ENCODE measurements at places on chromosomes 16 and 17. TPM values are rescaled to one million over a fixed set of nuclear protein-coding genes. Genes with fewer than 3 reads are reported as not detected.

The OR2C1 gene
- not detected for total RNA-seq

The BCL6B gene
- total RNA-seq = 0.17 TPM

The NRN1L gene
- 2.6 TPM for total RNA-seq

The GAST gene
- not detected for total RNA-seq

The AANAT gene
- total RNA-seq = not detected

The C17orf78 gene
- not detected for total RNA-seq

GRCh38 chr16:87489434-87490045 is 3.3 kb downstream of the ZCCHC14 start:
- peak overlapping the region; percentile 86 for H3K27ac ChIP-seq
- peaks cover 47% of the 10 kb centered on the region for H3K4me1 ChIP-seq
- no peaks in the 10 kb centered on the region for H3K36me3 ChIP-seq

DNA sequence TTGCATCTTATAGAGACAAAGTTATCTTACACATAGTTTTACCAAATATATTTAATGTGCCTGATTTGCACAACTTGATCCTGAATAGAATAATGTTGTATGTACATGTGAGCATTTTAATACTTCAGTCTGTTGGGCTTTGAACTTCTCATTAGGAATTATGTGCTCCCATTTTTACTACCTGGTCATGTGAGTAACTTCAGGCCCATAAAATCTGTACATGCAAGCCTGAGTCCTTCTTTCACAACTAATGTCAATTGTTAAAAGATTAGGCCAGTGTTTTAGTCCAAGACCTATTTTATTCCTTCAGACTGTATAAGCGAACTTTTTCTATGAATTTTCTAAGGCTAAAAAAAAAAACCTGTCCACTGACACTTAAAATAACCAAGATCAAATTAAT is 715.4 kb downstream of the CDH8 start:
- no peak overlapping the region for H3K4me3 ChIP-seq
- no peaks in the 10 kb centered on the region for H3K27me3 ChIP-seq
- no peak overlapping the region for H3K27ac ChIP-seq

GRCh38 chr17:44297975-44298374 is 10.4 kb upstream of the RUNDC3A start:
- no peaks in the 10 kb centered on the region for H3K36me3 ChIP-seq
- H3K4me3 ChIP-seq = no peak overlapping the region
- DNase-seq = no peak
- H3K4me1 ChIP-seq = peaks cover 5% of the 10 kb centered on the region
- H3K27ac ChIP-seq = no peak overlapping the region

- peaks cover 7% of the 10 kb centered on the region for H3K4me1 ChIP-seq
- no peak overlapping the region for H3K4me3 ChIP-seq
- H3K27me3 ChIP-seq = no peaks in the 10 kb centered on the region
- H3K27ac ChIP-seq = no peak overlapping the region
- DNase-seq = no peak
Observed at GRCh38 chr16:84465154-84465553, 39.3 kb downstream of the MEAK7 start.

GRCh38 chr16:84055366-84055765 is 12.8 kb upstream of the SLC38A8 start:
- H3K36me3 ChIP-seq = peaks cover 18% of the 10 kb centered on the region
- H3K27me3 ChIP-seq = no peaks in the 10 kb centered on the region
- peaks cover 2% of the 10 kb centered on the region for H3K4me1 ChIP-seq

DNA sequence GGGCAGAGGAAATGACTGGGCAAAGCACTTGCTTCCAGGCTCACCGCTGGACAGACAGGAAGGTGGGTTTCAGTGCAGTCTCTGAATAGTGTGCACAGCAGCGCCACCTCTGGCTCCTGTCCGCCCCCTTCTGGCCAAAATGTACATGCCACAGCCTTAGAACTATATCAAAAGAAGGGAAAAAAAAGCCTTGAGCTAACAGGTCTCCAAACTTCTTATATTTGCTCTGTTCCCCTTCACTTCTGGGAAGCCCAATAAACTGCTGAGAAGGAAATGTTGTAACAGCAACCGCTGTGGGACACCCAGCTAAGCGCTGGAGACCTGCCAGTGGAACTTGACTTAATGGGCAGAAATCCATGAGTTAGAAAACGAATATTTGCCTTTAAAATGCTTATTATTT is 17.5 kb downstream of the COG7 start:
- H3K27me3 ChIP-seq = no peaks in the 10 kb centered on the region
- H3K4me1 ChIP-seq = peaks cover 5% of the 10 kb centered on the region
- H3K36me3 ChIP-seq = peaks cover 3% of the 10 kb centered on the region
- H3K27ac ChIP-seq = no peak overlapping the region

GRCh38 chr16:50678531-50678930 is 2.6 kb downstream of the SNX20 start:
- no peak for DNase-seq
- peak overlapping the region; percentile 99 for H3K27ac ChIP-seq
- peaks cover 20% of the 10 kb centered on the region for H3K36me3 ChIP-seq
- H3K27me3 ChIP-seq = no peaks in the 10 kb centered on the region
- peaks cover 54% of the 10 kb centered on the region for H3K4me1 ChIP-seq

DNA sequence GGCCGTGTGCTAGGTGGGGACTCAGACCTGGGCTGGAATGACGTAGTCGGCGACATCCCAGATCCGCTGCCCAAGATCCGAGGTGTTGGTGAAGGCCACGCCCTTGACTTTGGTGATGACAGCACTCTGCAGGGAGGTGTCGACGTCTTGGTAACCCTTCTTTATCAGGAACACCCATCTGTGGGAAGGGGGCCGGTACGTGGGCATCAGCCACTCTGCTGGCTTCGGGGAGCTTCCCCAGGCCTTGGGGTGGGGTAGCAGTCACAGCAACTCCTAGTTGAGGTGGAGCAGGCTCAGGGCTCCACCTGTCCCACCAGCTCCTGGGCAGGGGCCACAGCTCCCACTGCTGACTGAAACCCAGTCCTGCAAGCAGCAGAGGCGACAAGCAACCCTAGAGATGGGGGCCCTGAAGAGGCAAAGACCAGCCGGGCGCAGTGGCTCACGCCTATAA is 4.3 kb downstream of the P2RX5 start:
- no peak for DNase-seq
- H3K27ac ChIP-seq = no peak overlapping the region
- H3K27me3 ChIP-seq = no peaks in the 10 kb centered on the region
- no peak overlapping the region for H3K4me3 ChIP-seq

GRCh38 chr17:48335858-48336500 is 94.0 kb downstream of the SKAP1 start:
- H3K27ac ChIP-seq = no peak overlapping the region
- H3K4me3 ChIP-seq = peak overlapping the region; percentile 21
- no peak for DNase-seq
- H3K36me3 ChIP-seq = no peaks in the 10 kb centered on the region
- H3K4me1 ChIP-seq = peaks cover 10% of the 10 kb centered on the region
- no peaks in the 10 kb centered on the region for H3K27me3 ChIP-seq

GRCh38 chr17:28008513-28008912 is 34.0 kb upstream of the NLK start:
- no peak for DNase-seq
- H3K4me3 ChIP-seq = no peak overlapping the region
- H3K27me3 ChIP-seq = peaks cover 14% of the 10 kb centered on the region

DNA sequence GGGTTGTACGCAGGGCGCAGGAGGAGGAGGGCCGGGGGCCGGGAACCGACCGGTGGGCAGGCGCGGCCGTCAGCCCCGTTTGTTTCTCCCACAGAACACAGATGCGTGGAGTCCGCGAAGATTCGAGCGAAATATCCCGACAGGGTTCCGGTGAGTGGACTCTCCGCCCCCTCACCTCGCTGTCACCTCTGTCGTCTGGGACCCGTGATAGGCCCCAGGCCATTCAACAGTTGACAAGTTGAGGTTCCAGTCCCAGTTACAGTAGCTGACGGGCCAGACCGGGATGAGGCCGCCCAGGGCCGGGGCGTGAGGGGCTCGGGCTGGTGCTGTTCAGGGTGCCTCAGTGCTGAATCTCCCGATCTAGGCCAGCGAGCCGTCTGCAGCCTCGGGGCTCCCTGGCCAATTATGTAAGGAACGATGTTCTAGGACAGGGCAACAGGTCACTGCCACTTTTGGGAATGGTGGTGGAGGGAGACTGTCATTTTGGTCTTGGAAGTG is 628 bp downstream of the GABARAPL2 start:
- H3K36me3 ChIP-seq = peaks cover 2% of the 10 kb centered on the region
- H3K27ac ChIP-seq = peak overlapping the region; percentile 98
- H3K4me1 ChIP-seq = peaks cover 28% of the 10 kb centered on the region
- DNase-seq = peak; percentile 25
- peak overlapping the region; percentile 98 for H3K4me3 ChIP-seq
